Left renal pelvis (tissue), 4 donors: ENCODE measurements at places on chromosomes 16 and 17. TPM values are rescaled to one million over a fixed set of nuclear protein-coding genes. Genes with fewer than 3 reads are reported as not detected.

DNA sequence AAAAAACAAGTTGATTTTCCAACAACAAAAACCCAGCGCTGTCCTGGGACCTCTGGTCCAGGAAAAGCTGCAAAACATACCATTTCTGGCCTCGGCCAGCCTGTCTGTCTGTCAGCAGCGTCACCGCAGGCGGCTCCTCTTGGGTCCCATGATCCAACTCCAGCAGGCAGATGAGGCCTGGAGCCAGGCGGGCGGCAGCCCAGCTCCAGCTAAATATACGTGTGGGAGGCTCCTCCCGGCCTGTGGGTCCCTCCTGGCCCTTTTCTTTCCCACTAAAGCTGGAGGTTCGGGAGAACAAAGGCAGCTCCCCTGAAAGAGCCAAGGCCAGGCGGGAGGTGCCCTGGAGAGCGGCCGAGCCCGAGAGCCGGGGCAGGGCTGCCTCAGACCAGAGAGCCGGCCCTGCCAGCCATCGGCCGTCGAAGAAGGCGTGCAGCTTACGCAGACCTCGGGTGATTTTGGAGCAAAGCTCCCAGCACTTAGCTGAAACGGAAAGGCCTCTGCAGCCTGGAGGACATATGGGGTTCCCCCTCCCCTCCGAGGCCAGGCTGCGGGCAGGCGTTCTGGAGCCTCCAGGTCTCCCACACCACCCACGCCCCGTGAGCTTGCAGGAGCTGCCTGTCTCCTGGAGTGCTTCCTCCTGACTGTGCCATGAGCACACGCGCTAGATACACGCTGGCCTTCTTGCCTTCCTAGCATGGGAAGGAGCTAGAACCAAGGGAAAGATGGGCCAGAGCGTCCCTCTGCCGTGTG is 19.9 kb upstream of the JPH3 start:
- no peak for DNase-seq

Gene ASGR1
- polyA plus RNA-seq = 5.7 TPM

Gene TMEM235
- polyA plus RNA-seq = not detected

Gene LRRC46
- 2.9 TPM for polyA plus RNA-seq

DNA sequence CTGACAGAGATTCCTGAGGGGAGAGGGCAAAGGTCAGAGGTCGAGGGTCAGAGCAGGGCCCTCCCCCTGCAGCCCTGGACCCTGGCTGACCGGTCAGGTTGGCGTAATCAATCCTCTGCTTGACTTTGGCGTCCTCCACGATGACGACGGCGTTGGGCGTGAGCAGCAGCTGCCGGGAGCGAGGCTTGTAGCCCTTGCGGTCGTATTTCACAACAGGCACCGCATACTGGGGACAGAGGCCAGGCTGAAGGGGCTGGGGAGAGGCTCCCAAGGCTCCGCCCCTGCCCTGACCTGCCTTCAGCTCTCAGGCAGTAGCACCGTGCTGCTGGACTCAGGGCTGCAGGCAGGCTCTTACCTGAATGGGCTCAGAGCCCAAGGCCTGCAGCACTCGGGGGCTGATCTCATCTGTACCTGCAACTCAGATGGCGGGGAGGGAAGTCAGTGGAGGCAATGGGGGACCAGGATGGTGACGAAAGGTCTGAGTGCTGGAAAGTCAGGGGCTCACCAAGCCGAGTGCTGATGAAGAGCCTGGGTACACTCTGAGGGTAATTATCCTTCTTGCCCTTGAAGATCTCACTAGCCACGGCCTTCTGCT is 12.0 kb upstream of the CRK start:
- DNase-seq = no peak

GRCh38 chr16:9258423-9259051 is 167.1 kb downstream of the HAPSTR1 start:
- peak; percentile 17 for DNase-seq

Gene SOST
- 67.8 TPM for polyA plus RNA-seq

GRCh38 chr16:70267516-70267915 is 15.8 kb upstream of the EXOSC6 start:
- DNase-seq = no peak

- DNase-seq = no peak
These were observed 6.0 kb downstream of the CDH15 start for GRCh38 chr16:89177501-89177900.

DNA sequence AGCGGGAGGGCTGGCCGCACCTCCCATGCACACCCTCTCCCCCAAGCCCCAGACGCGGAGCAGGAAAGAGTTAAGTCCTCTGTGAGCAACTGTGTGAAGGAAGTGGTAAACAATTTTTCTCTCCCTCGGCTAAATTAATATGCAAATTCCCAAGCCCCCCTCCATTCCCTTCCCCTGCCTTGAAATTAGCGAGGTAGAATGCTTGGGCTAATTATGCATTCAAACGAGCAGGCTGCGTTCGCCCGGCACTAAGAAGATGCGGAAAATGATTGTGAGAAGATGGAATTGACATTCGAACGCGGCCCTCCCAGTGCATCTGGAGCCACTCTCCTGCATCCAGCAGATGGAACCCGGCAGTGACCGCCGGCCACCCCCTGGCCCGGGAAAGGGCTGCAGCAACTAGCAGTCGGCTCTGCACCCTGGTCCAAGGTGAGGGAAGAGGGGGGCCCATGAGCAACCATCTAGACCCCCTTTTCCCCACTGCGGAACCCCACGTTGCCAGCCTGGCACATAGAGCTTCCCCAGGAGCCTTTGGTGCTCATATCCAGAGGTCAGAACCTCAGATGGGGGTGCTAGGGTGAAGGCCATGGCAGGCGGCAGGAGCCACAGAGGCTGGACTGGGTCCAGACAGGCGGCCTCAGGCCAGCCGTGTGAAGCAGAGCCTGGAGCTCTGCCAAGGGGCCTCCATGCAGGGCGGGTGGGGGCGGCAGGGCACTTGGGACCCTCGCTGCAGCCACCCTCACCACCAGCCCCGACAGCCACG is 49.1 kb upstream of the ACSF3 start:
- no peak for DNase-seq

DNA sequence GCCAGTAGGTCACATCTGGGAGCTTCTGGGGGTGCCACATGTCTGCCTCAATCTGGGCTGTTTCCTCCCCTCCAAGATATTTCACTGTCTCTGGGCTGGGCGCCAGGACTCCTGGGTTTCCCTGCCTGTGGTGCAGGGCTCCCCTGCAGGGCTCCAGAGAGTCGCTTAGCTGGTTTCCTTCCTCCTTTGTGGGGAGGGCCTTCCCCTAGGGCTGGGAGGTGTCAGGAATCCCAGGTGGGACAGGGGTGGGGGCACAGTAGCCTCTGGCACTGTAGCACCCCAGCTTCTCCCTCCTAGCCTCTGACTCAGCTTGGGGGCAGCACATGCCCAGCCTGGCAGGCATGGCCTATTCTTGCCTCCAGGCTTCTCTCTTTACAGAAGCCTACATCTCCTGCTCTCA is 2.6 kb downstream of the RARA start:
- no peak for DNase-seq

- no peak for DNase-seq
These were observed 22.8 kb downstream of the PGS1 start for GRCh38 chr17:78401246-78401645.

DNA sequence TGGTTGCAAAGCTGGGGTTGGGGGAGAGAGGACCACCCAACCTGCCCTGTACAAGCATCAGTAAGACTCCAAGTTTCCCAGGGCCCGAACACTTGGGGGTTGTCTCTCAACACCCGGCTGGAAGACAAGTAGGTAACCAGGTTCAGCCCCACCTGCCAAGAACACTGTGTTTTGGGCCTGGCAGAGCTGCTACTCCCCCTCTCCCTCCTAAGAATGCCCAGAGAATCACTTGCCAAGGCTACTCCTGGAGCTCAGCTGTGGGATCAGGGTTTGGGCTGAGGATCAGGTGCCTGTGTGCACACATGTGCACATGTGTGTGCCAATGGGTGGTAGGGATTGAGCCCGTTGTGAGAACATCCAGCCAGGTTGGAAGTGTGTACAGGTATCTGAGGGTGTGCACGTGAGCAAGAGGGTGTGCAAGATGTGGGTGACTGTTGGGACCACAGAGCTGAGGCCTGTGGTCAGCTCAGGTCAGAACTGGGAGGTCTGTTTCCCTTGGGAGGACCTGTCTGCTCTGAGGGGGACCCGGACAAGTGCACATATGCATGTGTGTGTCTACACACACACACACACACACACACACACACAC is 2.3 kb downstream of the HSD11B2 start:
- DNase-seq = no peak

Gene HSD11B2
- polyA plus RNA-seq = 74.4 TPM

Gene TBC1D3H
- not detected for polyA plus RNA-seq

DNA sequence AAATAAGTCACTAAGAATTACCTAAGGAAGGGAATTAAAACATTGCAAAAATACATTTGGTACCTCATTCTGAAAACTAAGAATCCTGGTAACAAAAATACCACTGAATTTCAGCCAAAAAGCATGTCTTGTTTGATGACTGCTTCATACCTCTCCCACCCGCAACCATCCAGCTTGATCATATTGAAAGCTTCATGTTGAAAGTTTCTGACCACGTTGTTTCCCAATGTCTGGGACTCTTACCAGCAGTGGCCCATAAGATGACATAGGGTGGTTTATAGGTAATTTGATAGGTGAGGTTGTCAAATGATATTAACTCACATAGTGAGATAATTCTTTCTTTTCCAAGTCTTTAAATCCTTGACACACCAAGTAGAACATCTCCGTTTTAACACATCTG is 139.3 kb downstream of the CDH11 start:
- DNase-seq = no peak

Gene MYH1
- polyA plus RNA-seq = 0.04 TPM

DNA sequence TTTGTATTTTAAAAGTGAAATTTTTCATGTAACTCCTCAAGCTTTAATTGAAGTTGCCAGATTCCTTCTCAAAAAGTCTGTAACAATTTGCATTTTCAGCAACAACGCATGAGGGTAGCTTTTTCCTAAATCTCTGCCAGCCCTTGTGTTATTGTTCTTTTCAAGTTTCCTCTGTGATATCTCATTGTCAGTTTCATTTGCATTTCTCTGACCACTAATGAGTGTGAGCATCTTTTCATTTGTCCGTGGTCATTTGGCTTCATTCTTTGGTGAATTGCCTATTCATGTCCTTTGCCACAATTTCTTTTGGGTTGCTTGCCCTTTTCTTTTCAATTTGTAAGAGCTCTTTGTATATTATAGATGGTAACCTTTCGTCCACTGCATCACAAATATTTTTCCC is 68.0 kb upstream of the NKD1 start:
- no peak for DNase-seq

- DNase-seq = no peak
These were observed 86.4 kb downstream of the TEX14 start for GRCh38 chr17:58605470-58605869.

Gene SPNS2
- polyA plus RNA-seq = 3.1 TPM

Gene CACNG1
- polyA plus RNA-seq = not detected

DNA sequence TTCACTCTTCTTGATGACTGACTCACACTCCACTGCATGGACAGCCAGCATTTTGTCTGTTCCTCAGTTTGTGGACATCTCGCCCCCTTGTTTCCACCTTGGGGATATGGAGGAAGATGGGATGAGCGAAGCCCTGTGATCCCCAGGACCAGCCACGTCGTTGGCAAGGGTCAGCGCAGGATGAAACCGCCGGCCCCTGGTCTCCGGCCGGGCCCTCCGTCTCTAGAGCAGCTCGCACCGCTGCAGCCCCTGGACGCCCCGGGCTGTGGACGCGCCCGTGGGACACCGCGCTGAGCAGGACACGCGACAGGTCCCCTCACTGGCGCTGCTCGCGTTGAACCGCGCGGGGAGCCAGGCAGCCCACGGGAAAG is 604 bp upstream of the ZC3H18 start:
- no peak for DNase-seq

DNA sequence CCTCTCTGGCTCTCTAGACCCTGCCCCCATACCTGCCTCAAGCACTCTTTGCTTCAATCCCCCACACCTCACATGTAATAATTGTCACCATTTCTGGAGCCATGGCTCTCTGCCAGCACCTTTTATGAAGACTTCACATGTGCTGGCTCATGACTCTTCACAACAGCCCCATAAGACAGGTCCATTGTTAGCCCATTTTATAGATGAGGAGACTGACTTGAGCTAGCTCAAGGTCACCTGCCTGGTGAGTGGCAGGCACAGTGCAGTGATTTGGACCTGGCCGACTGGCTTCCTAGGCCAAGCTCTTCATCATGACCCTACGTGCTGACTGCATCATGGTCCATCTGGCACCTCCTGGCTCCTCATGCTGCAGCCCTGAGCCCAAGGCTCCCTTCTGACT is 25.0 kb downstream of the FAM20A start:
- no peak for DNase-seq

- no peak for DNase-seq
These were observed 14.9 kb upstream of the STAC2 start for GRCh38 chr17:39240631-39241030.

- DNase-seq = no peak
These were observed 14.4 kb downstream of the AXIN1 start for GRCh38 chr16:337975-338575.

Gene CASKIN1
- polyA plus RNA-seq = 1.5 TPM

Gene CDH1
- polyA plus RNA-seq = 113 TPM

DNA sequence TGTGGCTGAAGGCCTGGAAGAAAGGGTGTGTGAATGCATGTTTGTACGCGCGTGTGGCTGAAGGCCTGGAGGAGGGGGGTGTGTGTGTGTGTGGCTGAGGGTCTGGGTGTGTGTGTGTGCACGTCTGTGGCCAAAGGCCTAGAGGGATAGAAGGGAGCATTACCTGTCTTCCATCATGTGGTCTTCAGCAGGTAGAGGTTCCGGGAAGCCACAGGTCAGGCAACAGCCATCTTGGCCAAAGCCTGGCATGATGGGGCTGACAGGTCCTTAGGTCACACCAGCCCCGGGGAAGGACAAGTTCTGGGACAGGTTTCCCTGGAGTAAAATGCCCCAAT is 5.2 kb downstream of the LITAFD start:
- DNase-seq = no peak

Gene PRR35
- 21.7 TPM for polyA plus RNA-seq

DNA sequence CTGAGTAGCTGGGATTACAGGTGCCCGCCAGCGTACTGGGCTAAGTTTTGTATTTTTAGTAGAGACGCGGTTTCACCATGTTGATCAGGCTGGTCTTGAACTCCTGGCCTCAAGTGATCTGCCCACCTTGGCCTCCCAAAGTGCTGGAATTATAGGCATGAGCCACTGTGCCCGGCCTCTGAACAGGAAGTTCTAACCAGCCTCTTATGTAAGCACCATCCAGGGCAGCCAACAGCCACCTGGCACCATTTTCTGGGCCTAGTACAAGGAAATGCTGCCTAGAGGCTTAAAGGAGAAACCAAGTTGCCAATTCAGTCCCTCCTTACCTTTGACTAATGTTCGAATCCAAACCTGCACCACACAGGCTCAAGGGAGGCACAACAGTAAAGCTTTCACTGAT is 8.5 kb upstream of the SLC39A11 start:
- DNase-seq = no peak
